Kidney epithelial cell (primary cell): ENCODE measurements at places on chromosomes 6 and 20.

DNA sequence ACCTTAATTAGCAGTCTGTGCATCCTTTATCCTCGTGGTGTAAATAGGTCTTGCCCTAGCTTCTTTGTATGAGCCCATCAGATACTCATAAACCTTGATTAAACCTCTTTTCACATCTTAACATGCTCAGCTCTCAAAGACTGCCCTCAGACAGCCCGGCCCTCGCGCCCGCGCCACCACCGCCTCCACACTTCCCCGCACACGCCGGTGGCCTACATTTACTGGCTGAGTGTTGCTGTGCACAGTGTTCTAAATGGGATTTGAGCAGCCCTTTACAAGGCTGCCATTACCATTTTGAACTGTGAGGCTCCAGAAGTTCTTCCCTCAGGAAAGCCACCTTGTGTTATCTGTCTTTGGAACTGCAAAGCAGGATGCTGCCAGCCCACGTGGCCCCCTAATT, 63.0 kb upstream of the INSM1 start:
- DNase-seq: no peak

- no peak for DNase-seq
Observed at GRCh38 chr6:136783021-136783420, 9.3 kb downstream of the MAP3K5 start.

- no peak for DNase-seq
Observed at GRCh38 chr20:48614593-48615274, 213.1 kb downstream of the PREX1 start.

- no peak for DNase-seq
Observed at GRCh38 chr20:18513208-18513607, 5.5 kb downstream of the SEC23B start.

GRCh38 chr6:40996591-40997233, 42.3 kb downstream of the UNC5CL start:
- no peak for DNase-seq

GRCh38 chr20:58711266-58712051, 18.9 kb downstream of the NPEPL1 start:
- no peak for DNase-seq
